ENCODE measurements at places on chromosomes 7 and 10. TPM values are rescaled to one million over a fixed set of nuclear protein-coding genes. Genes with fewer than 3 reads are reported as not detected.

- no peak overlapping the region for H3K27ac ChIP-seq
- DNase-seq, result no peak
- H3K4me1 ChIP-seq, result no peaks in the 10 kb centered on the region
These were observed 29.2 kb upstream of the ELOVL3 start for GRCh38 chr10:102196893-102197292.

- H3K36me3 ChIP-seq, result peaks cover 12% of the 10 kb centered on the region
- DNase-seq, result no peak
- peaks cover 11% of the 10 kb centered on the region for H3K4me1 ChIP-seq
- H3K27me3 ChIP-seq, result peaks cover 3% of the 10 kb centered on the region
These were observed 41.4 kb downstream of the FBXW4 start for GRCh38 chr10:101653536-101653935.

Gene OR2A25
- total RNA-seq, result not detected

Gene MAD1L1
- total RNA-seq, result 49.7 TPM

DNA sequence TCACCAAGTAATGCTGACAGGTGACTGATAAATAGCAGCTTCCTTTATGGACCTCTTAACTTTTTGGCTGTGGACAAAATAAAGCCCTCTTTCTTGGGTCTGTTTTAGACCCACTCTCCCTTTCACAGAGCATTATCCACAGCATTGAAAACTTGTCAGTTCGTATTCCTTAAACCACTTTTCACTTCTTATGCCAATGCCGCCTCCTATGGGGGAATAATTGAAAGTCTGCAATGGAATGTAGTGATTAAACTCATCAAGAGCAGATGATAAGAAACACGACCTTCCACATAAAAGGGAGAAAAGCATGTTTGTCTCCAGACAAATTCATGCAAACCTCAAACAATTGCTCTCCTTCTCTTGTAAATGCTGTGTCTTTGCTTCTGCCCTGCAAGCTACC, 153.4 kb downstream of the SORCS1 start:
- H3K4me3 ChIP-seq, result no peak overlapping the region
- H3K27ac ChIP-seq, result no peak overlapping the region
- peaks cover 4% of the 10 kb centered on the region for H3K36me3 ChIP-seq
- H3K4me1 ChIP-seq, result peaks cover 12% of the 10 kb centered on the region
- DNase-seq, result no peak
- no peaks in the 10 kb centered on the region for H3K27me3 ChIP-seq

DNA sequence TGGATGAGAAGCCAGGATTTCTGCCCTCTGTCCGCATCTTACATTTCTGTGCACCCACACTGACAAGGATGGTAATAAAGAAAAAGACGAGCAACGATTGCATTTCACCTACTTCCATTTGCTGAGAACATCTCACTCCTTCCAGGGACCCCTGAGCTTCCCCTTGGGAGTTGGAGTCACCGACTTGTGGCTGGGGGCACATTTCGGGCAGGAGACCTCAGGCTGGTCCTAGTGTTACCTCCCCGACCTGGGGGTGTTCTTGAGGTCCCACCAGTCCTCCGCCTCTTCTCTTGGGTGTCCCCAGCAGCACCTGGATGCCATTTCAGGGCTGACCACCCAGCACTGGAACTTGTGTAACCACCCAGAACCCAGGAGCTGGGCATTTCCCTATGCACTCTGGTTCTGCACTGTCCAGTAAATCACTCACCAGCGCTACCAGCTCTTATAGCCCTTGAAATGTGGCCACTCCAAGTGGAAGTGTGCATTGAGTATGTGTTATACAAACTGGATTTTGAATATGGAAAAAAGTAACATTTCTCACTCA, 84.9 kb downstream of the LANCL2 start:
- peaks cover 8% of the 10 kb centered on the region for H3K36me3 ChIP-seq
- no peaks in the 10 kb centered on the region for H3K27me3 ChIP-seq
- peak overlapping the region; percentile 67 for H3K27ac ChIP-seq
- no peak for DNase-seq

GRCh38 chr7:114243646-114244045, 171.0 kb upstream of the FOXP2 start:
- H3K27me3 ChIP-seq, result no peaks in the 10 kb centered on the region
- DNase-seq, result no peak
- H3K4me1 ChIP-seq, result peaks cover 4% of the 10 kb centered on the region
- H3K4me3 ChIP-seq, result no peak overlapping the region

Gene PRPS1L1
- total RNA-seq, result not detected

DNA sequence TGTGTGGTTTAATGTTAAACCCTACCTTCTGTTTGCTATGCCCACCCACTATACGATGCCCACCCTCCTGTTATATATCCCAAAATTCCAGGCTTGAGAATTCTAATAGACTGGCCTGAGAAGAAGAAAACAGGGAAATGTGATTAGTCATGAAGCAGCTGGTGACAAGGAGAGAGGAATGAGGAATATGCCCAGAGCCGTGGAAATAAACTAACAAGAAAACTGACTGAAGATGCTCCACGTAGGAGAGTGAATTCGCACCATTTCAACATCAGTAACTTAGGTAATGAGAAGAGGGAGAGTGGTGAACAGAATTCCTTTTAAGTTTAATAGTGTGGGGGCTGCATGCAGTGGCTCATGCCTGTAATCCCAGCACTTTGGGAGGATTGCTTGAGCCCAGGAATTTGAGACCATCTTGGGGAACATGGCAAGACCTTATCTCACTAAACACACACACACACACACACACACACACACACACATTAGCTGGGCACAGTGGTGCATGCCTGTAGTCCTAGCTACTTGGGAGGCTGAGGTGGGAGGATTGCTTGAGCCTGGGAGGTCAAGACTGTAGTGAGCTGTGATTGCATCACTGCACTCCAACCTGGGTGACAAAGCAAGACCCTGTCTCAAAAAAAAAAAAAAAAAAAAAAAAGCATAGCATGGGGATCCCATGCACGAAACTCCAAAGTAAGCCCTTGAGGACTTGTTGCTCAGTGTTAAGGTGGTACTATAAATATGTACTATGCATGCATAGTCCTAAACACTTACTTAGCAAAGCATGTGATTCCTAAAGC, 16.1 kb upstream of the SYPL1 start:
- no peak for DNase-seq
- H3K4me3 ChIP-seq, result no peak overlapping the region
- H3K36me3 ChIP-seq, result no peaks in the 10 kb centered on the region
- H3K4me1 ChIP-seq, result no peaks in the 10 kb centered on the region

Gene BMPR1A
- 77.9 TPM for total RNA-seq

Gene SMARCD3
- total RNA-seq, result 50.7 TPM

- no peaks in the 10 kb centered on the region for H3K27me3 ChIP-seq
- H3K36me3 ChIP-seq, result no peaks in the 10 kb centered on the region
- H3K27ac ChIP-seq, result no peak overlapping the region
These were observed 168.6 kb upstream of the ZMIZ1 start for GRCh38 chr10:78899996-78900714.

Gene CAMK2B
- total RNA-seq, result 2.4 TPM

- H3K4me3 ChIP-seq, result no peak overlapping the region
- peaks cover 11% of the 10 kb centered on the region for H3K4me1 ChIP-seq
- H3K27me3 ChIP-seq, result no peaks in the 10 kb centered on the region
- H3K36me3 ChIP-seq, result no peaks in the 10 kb centered on the region
- H3K27ac ChIP-seq, result no peak overlapping the region
- no peak for DNase-seq
These were observed 292.8 kb downstream of the CSTF2T start for GRCh38 chr10:51406581-51406980.

DNA sequence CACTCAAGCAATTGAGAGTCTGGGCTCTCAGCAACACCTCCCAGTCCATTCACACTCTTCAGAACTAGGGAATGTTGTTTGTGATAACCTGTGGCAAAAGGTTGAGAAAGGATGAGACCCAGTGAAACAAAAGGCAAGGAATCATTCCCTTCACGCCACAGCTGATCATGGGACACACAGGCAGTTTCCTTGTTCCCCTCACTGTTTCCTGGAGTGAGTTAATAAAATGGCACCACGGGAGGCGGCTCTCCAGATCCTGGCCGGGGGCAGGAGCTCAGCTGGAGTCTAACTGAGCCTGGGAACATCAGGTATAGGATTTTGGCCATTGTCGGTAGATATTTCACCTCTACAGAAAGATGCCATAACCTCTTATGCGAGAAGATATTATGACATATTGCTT, 107.3 kb upstream of the FAM171A1 start:
- peaks cover 8% of the 10 kb centered on the region for H3K4me1 ChIP-seq
- H3K27ac ChIP-seq, result no peak overlapping the region
- peaks cover 2% of the 10 kb centered on the region for H3K36me3 ChIP-seq

Gene PTPRZ1
- total RNA-seq, result 202 TPM

DNA sequence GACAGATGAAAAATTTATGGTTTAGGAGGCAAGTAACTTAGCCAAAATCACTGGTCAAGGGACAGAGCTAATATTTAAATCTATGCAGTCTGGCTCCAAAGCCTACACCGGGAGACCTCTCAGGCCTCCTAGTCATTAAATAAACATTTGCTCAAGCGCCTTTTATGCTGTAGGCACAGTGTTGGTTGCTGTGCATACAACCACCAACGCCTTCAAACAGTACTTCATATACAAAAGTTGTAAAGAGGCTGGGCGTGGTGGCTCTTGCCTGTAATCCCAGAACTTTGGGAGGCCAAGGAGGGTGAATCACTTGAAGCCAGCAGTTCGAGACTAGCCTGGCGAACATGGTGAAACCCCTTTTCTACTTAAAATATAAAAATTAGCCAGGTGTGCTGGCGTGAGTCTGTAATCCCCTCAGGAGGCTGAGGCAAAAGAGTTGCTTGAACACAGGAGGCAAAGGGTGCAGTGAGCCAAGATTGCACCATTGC, 159.8 kb downstream of the MAGI2 start:
- H3K27me3 ChIP-seq, result peaks cover 3% of the 10 kb centered on the region
- peaks cover 10% of the 10 kb centered on the region for H3K4me1 ChIP-seq
- DNase-seq, result no peak
- H3K4me3 ChIP-seq, result no peak overlapping the region
- H3K36me3 ChIP-seq, result no peaks in the 10 kb centered on the region
- no peak overlapping the region for H3K27ac ChIP-seq

Gene KIAA1217
- 10.5 TPM for total RNA-seq

DNA sequence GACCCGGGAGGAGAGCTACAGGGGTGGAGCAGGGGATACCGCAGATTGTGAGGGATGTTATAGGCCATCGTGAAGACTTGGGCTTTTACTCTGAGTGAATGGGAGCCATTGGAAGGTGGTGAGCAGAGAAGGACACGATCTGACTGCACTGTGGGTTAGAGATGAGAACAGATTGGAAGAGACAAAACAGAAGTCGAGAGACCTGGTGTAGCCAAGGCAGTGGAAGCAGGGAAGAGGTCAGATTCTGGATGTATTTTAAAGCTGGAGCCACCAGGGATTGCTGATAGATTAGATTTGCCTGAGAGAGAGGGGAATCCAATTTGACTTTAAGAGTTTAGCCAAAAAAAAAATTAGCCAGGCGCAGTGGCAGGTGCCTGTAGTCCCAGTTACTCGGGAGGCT, 21.6 kb upstream of the EEPD1 start:
- H3K4me1 ChIP-seq, result no peaks in the 10 kb centered on the region
- H3K27ac ChIP-seq, result no peak overlapping the region
- DNase-seq, result no peak
- H3K27me3 ChIP-seq, result no peaks in the 10 kb centered on the region

Gene TYW1B
- total RNA-seq, result 3.4 TPM
